ENCODE measurements at places on chromosomes 1 and 21. TPM values are rescaled to one million over a fixed set of nuclear protein-coding genes. Genes with fewer than 3 reads are reported as not detected.

The TMEM201 gene
- 2.8 TPM for total RNA-seq

The BSND gene
- not detected for total RNA-seq

The CEP350 gene
- total RNA-seq = 25.1 TPM

The CFAP74 gene
- total RNA-seq = not detected

The FAM177B gene
- total RNA-seq = not detected

The SUSD4 gene
- 0.13 TPM for total RNA-seq

The PLPPR5 gene
- total RNA-seq = not detected

The RAB25 gene
- total RNA-seq = not detected

The NEGR1 gene
- 5.6 TPM for total RNA-seq

The PLA2G2F gene
- not detected for total RNA-seq
